ENCODE measurements at places on chromosomes 1 and 21.

- no peak for DNase-seq
These were observed 123.7 kb downstream of the NTNG1 start for GRCh38 chr1:107264561-107264960.

DNA sequence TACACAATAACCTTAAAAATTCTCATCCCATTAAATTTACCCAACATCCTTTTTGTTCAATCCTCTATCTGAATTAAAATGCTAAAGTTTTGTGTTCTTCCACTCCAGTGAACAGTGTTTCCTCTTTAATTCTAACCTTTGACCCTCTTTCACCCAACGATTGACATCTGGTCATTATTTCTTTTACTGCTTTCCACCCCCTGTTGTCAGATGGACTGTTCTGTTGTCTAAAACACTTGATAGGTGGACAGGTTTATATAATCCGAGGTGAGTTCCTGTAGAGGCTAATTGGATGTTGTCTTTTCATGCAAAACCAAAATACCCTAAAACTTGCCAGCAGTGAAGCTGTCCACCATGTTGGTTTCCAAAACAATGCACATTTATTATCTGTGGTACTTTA lies 73.4 kb upstream of the SERTAD4 start:
- DNase-seq: no peak

- DNase-seq: no peak
These were observed 3.5 kb upstream of the AADACL4 start for GRCh38 chr1:12640237-12640957.

GRCh38 chr1:64133036-64133435 lies 70.4 kb upstream of the UBE2U start:
- DNase-seq: peak; percentile 58

GRCh38 chr1:222750651-222751050 lies 13.6 kb downstream of the FAM177B start:
- DNase-seq: no peak

- no peak for DNase-seq
These were observed 88.4 kb downstream of the DPYD start for GRCh38 chr1:97832481-97832880.

- DNase-seq: no peak
These were observed 143.9 kb downstream of the CLIC6 start for GRCh38 chr21:34812504-34813265.

- DNase-seq: no peak
These were observed 156.9 kb upstream of the COL6A1 start for GRCh38 chr21:45824546-45825215.

DNA sequence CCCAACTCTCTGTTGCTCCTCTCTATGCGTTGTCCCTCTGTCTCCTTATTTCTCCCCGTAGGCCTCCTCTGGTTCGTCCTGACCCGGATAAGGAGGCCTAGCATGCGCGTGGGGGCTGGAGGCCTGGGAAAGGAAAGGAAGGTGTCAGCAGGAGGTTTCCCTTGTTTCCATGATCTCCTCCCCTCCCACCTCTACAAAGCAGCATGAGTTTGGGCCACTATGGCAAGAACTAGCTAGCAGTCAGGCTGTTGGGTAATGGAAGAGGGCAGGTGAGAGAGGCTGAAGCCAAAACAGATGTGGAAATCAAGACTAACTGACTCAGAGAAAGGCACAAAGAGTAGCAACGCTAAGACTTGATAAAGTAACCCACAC lies 687 bp upstream of the SEMA6C start:
- no peak for DNase-seq

DNA sequence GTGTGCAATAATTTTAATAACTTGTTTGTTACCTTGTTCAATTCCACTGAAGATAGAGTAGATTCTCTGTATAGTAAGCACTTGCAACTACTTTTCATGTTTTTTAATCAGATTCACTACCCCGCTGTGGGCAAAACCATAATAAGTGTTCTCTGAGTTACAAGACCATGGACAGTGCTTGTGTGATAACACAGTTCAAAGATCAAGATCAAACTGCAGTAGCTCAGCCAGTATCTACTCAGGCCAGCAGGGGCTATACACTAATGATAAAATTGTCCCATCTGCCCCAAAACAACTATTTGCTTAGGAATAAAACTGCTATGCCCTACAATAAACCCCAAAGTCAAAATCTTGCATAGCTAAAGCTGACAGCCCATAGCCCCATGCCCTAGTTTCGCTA lies 129.6 kb downstream of the LRRC7 start:
- no peak for DNase-seq

DNA sequence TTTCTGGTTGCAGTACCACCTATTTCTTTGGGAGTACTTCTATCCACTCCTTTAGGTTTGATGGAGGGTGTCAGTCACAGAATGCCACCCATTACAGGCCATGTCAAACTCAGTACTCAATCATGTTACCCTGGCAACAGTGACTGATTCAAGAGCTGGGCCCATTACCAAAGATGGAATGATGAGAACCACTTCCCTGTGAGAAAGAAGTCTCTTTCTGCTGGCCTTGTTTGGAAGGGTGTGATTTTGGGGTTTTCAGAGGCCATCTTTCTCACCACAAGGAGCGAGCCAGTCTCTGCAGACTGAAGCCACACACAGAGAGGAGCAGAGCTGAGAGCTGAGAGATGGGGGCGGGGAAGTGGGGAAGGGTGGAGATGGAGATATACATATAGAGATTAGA lies 13.9 kb upstream of the STUM start:
- DNase-seq: no peak

GRCh38 chr1:91428182-91428798 lies 23.7 kb upstream of the HFM1 start:
- no peak for DNase-seq

DNA sequence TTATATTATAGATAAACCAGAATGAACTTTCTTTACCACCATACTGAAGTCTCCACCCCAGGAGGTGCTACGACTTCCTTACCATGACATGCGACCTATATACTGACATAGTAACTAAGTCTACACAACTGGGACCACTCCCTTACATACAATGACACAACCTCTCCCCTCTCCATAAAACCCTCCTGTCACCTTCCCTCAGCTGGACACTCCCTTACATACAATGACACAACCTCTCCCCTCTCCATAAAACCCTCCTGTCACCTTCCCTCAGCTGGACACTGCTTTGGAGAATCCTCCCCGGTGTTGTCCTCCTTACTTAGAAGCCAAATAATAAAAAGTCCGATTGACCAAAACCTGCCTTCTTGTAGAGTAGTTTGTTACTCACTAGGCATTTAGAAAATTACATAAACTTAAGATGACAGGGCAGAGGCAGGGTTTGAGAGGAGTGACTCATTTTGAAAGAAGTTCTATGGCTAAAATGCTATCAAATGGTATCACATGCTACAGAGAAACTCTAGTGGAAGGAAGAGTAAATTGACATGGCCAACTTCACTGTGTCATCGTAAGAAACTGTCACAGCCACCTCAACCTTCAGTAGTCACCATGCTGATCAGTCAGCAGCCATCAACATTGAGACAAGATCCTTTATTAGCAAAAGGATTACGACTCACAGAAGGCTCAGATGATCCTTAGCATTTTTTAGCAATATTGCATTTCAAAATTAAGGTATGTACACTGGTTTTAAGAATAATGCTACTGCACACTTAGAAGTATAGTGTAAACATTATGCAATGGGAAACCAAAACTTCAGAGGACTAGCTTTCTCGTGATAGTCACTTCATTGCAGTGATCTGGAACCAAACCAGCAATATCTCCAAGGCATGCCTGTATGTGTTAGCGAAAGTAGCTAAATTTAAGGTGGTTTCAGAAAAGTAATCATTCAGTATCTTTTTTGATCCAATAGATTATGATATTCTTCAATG lies 56.4 kb downstream of the AHCTF1 start:
- DNase-seq: no peak
